ENCODE measurements at places on chromosomes 7 and 10.

DNA sequence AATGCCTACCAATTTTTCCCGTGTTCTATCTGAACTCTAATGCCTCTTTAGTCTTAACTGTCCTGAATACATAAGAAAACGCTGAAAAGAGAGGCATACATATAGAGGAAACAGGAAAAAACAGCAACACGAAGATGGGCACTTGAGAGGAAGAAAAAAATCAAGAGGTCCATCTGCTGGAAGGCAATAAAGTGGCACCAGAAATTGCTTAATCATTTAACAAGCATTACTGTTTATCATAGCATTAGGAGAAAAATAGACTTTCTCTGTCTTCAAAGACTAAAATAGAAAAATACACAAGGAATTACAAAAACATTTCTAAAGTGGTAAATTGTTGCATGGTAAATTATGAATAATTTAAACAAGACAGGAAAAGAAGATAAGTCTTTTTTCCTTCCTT lies 35.0 kb downstream of the NSUN6 start:
- no peak for DNase-seq

- no peak for DNase-seq
Measured at GRCh38 chr10:34854147-34854601, 39.1 kb upstream of the PARD3 start.

DNA sequence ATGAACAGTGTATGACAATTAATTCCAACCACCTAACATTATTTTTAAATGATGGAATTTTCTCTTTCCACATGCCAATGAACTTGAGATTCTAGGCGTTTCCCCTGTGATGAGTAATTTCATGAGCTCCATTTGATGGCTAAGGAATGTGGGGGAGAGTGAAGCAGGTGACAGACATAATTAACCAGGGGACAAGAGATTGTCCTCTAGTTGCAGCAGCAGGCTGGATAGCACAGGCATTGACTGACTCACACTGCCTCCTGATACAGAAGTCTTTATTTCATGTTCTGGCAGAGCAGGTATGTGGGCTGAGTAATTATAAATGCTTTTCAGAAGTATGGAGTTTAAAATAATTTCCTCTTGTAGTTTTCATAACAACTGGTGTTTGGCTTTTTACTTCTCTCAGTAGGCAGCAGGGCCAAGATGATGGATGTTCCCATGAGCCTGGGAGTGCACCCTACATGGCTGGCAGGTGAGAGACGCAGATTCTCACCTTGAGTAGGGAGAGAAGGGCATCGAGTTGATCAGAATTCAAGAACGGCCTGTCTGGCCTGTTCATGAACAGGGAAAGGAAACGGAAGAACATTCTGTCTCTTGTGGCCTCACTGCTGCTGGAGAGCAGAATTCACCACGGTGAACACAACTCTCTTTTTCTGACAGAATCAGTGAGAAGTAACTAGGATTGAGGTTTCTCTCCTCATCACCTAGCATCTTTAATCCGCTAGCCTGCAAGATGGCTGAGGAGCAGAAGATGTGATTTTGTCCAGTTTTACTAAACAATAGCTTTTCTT lies 118.8 kb downstream of the AOAH start:
- DNase-seq: no peak

DNA sequence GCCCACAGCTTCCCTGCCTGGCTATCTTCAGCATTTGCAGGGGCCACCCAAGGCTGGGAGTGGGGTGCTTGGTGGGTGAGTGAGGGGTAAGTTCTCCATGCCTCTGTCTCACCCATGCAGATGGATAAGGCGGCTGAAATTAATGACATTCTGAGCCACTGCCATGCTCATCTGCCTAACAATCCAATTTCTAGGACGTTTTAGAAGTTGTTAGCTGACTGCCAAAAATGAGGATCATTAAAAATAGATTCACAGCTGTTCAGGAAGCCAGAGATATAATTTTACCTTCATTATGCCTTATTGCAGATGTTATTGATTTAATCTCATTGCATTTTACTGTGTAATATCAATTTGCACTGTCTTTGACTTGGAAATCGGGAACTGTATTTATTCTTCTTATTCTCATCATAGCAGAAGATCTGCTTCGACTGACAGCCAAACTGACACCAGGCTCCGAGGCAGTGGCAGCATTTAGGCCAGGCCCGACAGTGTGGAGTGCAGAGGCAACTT lies 334.4 kb upstream of the NPVF start:
- no peak for DNase-seq

GRCh38 chr10:132326925-132327324 lies 5.1 kb upstream of the LRRC27 start:
- no peak for DNase-seq

DNA sequence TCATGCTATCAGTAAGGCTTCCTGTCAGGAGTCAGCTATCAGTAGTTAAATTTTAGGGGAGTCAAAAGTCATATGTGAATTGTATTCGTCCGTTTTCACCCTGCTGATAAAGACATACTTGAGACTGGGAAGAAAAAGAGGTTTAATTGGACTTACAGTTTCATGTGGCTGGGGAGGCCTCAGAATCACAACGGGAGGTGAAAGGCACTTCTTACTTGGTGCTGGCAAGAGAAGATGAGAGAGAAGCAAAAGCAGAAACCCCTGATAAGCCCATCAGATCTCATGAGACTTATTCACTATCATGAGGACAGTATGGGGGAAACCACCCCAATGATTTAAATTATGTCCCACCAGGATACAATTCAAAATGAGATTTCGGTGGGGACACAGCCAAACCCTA lies 47.1 kb downstream of the KLF6 start:
- no peak for DNase-seq

GRCh38 chr7:130201796-130202195 lies 3.4 kb downstream of the TMEM209 start:
- DNase-seq: no peak

DNA sequence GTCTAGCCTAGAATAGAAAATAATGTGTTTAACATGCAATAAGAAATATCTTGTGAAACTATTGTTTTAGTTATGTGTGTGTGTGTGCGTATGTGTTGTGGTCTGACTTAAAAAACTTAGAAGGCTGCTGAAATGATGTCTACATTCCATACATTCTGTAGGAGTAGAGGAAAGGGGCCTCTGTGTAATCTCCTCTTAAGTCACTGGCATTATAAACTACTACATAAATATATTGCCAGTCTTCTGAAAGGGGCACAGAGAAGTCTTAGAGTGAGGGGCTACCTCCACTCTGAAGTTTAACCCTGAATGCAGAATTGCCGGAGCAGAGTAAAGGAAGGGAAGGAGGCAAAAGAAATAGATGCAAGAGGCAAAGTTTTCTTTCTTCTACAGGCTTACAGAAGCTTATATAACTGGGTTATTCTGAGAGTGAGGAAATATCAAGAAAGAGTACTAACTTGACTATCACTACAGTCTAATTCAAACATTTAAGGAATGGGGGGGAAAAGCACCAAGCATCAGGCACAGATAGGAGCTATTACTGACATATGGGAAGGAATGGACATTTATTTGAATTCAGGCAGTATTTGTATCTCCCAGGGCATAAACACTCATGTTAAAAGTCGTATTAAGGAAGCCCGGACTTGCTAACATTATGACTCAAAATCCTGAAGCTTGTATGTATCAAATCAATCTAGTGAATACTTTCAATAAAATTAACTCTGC lies 75.7 kb downstream of the DNAJC1 start:
- DNase-seq: no peak

- no peak for DNase-seq
Measured at GRCh38 chr7:44563171-44563679, 10.5 kb downstream of the DDX56 start.

DNA sequence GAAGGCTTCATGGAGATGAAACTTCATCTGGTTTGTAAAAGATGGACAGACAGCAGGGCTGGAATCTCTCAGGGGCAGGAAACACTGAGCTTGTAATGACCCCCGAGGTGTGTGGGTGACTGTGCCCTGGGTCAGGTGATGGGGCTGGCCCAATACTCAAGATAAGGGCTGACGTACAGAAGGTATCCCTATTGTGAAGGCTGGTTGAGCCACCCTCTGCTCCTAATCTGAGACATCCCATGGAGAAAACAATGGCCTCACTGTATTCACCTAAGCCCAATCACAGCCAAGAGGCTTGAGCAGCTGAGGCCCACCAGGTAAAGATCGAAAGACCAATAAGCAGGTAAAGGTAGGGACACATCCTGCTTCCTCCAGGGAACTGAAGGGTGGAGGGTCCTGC lies 34.8 kb upstream of the NUB1 start:
- no peak for DNase-seq

DNA sequence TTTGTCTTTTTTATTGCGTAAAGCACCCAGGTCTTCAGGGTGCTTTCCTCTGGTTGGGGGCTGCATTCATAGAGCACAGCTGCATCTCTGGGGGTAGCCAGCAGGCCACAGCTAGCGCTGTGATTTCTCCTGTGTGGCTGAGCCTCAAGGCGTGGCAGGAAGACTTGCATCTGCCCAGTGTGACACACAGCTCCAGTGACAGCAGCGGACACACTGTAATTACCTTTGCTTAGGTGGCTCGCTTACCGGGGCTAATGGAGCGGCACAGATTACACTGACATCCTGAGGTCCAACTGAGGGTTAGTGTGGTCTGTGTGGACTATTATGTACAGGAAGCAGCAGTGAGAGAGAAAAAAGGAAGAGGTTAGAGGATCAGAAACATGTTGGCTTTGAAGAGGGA lies 27.1 kb downstream of the ABCB4 start:
- no peak for DNase-seq

- DNase-seq: no peak
Measured at GRCh38 chr10:6102128-6102527, 13.3 kb downstream of the RBM17 start.

- DNase-seq: peak; percentile 89
Measured at GRCh38 chr7:100493476-100494264, 9.9 kb downstream of the NYAP1 start.

GRCh38 chr10:96301616-96302015 lies 2.6 kb upstream of the DNTT start:
- no peak for DNase-seq

DNA sequence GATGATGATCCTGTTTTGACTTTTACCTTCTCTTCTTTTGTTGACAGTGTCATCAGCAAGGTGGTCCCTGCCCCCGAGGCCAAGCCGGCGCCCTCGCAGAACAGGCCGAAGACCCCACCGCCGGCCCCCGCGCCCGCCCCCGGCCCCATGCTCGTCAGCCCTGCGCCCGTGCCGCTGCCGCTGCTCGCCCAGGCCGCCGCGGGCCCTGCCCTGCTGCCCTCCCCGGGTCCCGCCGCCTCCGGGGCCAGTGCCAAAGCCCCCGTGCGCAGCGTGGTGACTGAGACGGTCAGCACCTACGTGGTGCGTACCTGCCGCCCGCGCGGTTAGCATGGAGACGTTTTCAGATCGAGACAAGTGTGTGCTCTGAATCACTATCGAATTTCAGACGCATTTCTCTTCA lies 45.5 kb upstream of the GATA3 start:
- DNase-seq: no peak

- no peak for DNase-seq
Measured at GRCh38 chr7:41051535-41051934, 651.4 kb downstream of the INHBA start.

DNA sequence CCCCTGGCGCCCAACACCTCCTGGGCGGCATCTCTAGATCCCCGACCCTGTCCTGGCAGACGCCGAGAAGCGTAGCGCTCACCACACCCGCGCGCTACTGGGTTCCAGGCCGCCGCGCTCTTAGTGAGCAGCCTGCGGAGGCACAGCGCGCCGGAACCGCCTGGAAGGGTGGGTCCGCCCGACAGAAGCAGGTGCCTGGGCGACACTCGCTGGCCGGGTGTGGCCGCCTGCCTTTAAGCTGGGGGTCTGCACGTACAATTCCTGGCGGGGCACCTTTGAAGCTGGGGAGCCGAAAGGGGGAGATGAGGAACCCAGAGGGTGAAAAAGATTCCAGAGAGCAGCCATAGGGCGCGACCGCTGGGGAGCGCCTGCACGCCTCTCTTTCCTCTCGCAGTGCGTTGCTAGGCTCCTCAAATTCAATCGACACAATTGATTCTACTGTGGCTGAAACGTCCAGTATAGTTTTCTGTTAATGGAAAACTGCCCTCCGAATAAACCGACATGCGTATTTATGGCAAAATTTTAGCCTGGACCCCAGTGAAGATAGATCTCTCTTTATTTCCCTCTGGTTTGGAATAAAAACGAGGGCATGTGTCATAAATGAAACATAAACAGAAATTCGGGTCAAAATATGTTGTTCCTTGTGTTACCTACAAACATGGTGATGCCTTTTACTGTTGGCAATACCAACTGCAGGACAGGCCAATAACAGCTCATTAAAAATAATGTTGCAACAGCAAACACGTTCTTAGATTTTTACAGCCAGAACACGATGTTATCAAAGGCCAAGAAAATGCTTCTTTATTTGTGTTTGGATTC lies 4.6 kb downstream of the HMX3 start:
- DNase-seq: no peak

DNA sequence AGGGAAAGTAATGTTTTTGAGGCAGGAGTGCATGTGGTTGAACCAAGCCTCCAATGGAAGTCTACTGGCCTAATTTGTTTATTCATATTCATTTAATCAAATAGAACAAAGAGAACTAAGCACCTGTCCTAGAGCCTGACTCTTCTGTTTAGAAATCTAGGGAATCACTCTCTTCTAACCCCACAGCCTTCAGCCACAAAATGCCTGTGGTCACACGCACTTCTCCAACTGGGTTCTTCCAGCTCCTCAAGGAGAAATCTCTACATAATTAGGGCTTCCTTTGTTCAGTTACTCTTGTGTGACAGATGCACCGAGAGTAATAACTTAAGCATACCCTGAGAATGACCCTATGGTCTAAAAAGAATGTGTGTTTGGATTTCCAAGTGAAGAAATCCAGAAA lies 133.7 kb upstream of the NAMPT start:
- no peak for DNase-seq

GRCh38 chr10:20207653-20208052 lies 391.4 kb downstream of the PLXDC2 start:
- DNase-seq: no peak

GRCh38 chr10:58107506-58107905 lies 160.2 kb downstream of the IPMK start:
- DNase-seq: no peak

- DNase-seq: no peak
Measured at GRCh38 chr10:4909118-4909517, 54.1 kb upstream of the AKR1C1 start.

DNA sequence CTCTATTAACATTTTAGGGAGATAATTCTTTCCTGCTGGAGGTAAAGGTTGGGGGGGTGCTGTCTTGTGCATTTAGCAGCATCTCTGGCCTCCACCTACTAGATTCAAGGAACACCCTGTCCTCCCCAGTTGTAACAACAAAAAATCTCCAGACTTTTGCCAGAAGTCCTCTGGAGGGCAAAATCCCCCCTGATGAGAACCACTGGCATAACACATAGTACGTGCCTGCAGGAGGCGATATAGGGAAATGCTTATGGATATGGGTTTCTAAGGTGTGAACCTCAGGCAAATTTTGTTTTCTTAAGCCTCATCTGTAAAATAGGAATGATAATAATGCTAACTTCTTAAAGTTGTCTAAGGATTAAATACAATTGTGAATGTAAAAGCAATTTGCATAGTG lies 2.9 kb upstream of the OSBPL3 start:
- DNase-seq: no peak

DNA sequence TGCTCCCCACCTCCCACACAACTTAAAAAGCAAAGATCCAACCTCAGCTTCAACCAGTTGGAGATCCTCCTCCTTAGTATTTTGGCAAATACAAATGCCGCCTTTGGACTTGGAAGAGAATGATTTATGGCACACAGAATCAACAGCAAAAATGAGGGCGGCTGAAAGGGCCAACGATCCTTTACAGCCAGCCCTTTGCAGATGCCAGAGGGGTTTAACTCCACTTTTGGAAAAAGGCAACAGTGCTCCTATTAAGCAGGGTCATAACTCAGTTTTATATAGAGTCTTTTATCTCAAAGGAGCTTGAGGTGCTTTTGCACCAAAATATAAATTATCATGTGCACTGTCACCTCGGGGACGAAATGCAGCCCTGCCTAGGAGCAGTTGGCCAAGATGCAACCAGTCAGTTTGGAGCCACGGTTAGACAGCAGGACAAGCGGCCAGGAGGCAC lies 56.7 kb upstream of the JCAD start:
- DNase-seq: no peak

Data from posterior cingulate gyrus (tissue), 11 donors.